ENCODE measurements at places on chromosomes 3 and 15.

DNA sequence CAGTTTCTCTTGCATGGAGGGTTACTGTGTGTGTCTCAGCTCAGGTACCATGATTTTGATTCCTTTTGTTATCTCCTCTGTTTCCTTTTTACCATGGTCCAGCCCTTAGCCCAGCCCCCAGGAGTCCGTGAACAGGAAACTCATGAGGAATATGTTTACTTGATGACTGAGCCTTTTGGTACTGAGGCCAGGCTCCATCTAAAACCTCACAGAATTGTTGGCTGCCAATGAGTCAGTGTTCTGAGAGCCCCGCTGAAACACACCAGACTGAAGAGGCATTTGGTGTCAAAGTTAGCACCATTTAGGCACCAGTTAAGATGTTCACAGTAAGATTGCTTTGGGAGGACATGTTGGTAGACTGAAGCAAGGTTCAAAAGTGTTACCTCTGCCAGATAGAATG is 80.9 kb downstream of the DGKG start:
- DNase-seq = no peak

- DNase-seq = no peak
Measured at GRCh38 chr3:195066441-195066841, 204.5 kb downstream of the XXYLT1 start.

DNA sequence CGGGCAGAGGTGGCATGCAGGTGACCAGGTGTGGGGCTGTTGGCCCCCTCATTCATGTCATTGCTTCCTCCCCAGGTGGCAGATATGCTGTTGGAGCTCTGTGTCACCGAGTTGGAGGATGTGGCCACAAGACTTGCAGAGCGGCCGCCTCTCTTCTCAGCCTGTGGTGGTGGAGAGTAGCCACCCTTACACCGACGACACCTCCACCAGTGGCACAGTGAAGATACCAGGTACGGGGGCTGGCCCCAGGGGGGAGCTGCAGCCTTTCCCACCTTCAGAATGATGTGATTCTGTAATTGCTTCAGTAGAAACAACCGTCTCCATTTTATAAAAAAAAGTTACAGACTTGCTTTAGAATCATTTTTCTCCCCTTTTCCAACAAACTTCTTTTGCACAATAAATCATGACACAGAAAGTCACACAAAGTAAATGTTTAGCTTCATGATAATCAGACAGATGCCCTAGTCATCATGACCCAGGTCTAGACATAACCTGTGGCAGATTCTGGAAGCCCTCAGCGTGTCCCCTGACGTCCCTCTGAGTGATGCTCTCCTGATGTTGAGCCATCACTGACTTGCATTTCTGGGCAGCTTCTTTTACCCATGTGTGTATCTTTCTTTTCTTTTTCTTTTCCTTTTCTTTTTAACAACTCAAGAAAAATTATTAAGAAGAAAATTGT is 76.0 kb upstream of the FAN1 start:
- DNase-seq = no peak

DNA sequence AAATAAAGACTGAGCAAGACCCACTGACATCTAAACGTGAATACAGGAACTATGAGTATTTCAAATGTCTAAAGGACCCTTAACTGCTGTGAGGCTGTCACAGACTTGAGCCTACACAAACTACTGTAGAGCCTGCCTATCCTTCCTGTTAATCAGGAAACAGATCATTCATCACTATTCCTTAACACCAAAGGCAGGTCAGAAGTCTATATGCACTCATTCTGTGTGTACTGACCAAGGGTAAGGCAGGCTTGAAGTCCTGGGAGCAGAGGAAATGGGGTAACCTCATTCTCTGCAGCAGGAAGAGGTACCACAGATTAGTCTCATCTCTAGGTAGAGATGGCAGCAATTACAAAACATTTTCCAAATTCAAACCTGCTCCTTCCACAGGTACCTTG is 30.7 kb downstream of the NPTN start:
- DNase-seq = no peak

Measured in GM18507 (cell line).